T-helper 17 cell (primary cell): ENCODE measurements at places on chromosomes 4 and X.

GRCh38 chrX:2517055-2517454, 16.3 kb upstream of the DHRSX start:
- no peak for DNase-seq

- no peak for DNase-seq
Observed at GRCh38 chrX:41558531-41558930, 111.4 kb downstream of the NYX start.

GRCh38 chr4:52059372-52059771, 8.3 kb downstream of the SPATA18 start:
- no peak for DNase-seq

- no peak for DNase-seq
Observed at GRCh38 chr4:166655231-166655630, 579.1 kb downstream of the SPOCK3 start.

DNA sequence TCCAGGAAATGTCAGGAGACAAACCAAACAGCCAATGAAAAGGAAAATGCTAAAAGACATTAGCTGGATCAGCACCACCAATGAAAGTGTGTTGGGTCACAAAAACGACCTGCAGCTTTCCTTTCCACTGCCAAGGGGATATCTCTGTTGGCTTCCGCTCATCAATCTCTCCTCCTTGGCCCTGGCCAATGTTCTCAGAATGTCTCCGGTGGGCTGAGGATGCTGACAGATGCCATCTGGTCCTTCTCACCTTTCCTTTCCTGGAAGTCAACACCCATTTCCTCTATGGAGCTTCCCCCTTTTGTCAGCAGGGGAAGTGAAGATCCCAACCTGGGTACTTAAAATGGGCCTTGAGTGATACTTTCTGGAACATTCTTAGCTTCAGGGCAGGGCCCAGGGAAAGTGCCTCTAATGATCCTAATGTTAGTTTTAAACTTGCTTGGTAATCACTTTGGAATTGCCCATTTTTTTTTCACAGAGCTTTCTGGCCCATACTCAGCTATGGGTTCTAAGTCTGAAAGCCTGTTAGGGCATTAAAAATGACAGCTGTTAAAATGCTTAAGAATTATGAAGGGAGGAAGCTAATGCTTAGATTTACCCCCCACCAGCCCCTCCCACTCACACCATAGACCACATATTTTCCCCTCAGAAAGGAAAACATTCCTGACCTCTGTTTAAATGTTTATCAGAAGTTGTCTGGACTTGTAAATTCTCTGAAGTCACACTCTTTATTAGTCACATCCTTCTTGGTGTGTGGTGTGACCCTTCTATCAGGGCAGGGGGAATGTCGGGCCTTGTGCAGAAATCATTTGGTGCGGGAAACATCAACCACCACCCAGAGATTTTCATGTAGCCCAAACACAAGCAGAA, 29.2 kb downstream of the IGFBP7 start:
- DNase-seq: no peak

GRCh38 chr4:141339391-141339790, 118.7 kb downstream of the ZNF330 start:
- DNase-seq: no peak

- DNase-seq: peak; percentile 66
Observed at GRCh38 chrX:40278340-40279090, 180.8 kb upstream of the BCOR start.

GRCh38 chrX:14932136-14932535, 58.9 kb downstream of the MOSPD2 start:
- DNase-seq: no peak

- no peak for DNase-seq
Observed at GRCh38 chr4:125070861-125071260, 243.9 kb upstream of the FAT4 start.

DNA sequence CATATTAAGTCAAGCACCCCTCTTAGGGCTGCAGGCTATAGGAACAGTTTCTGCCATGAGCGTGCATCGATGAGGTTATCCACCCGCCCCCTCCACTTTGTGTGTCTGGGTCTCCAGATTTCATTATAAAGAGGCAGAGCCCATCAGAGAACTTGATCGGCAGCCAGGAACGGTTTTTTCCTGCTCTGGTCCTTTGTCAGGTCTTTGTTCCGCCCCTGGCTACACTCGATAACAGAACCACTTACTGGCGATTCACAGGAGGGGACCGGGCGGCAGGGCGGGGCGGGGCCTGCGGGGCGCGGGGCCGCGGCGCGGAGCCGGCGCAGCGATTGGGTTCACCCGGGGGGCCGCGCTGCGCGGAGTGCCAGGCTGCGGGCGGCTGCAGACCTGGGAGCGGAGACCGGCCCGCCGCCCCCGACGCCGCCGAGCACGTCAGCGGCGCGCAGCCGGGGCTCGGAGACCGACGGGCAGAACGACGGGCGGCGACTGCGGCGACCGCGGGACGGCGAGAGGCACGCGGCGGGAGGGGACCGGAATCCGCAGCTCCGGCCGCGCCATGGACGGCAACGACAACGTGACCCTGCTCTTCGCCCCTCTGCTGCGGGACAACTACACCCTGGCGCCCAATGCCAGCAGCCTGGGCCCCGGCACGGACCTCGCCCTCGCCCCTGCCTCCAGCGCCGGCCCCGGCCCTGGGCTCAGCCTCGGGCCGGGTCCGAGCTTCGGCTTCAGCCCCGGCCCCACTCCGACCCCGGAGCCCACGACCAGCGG, at the start of gene SLC10A4:
Gene SLC10A4, plus strand, starts transcription at position 338 of the 771 bp plus-strand sequence. Its CDS starts 219 bp downstream, at position 557.
- DNase-seq: no peak

DNA sequence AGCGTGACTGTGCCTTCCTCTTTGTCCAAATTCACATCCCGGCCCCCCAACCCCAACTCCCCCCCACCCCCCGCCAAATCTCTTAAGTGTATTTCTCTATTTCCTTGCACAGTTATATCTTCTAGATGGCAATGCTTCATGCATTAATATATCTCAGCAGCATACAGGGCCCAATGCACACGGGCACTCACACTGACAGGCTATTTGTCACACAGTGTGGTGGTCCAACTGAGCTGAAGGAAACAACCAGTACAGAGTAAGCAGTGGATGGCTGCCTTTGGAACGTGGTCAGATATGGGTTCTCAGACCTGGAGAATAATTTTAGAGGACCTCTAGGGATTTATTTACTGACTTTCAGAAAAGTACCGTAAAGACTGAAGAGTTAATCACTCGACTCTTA, 681 bp downstream of the EXOC1 start:
- DNase-seq: no peak

DNA sequence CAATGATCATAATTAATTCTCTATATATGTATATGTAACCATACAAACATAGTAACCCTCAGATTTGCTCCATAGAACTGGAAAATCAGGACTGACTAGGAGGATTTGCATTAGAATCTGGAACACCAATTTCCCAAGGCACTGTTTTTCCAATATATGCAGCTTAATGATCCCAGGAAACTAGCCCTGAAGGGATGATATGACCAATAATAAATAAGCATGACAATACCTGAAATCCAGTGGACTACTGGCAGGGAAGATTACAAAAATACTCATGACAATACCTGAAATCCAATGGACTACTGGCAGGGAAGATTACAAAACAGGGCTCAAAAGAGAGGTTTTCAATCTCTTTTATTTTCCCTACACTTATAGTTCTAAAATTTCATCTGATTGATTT, 98.4 kb downstream of the PCDH7 start:
- no peak for DNase-seq

DNA sequence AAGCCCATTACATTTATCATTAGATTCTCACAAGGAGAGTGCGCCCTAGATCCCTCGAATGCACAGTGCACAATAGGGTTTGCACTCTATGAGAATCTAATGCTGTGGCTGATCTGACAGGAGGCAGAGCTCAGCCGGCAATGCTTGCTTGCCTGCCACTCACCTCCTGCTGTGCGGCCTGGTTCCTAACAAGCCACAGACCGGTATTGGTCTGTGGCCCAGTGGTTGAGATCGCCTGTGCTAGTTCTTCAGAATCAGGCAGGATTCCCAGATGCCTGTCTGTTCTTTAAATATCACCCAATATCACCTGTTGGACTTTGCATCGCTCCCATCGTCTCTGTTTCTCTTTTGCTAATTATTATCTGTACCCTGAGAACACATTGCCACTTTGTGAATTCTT, 14.0 kb downstream of the DSPP start:
- DNase-seq: no peak

DNA sequence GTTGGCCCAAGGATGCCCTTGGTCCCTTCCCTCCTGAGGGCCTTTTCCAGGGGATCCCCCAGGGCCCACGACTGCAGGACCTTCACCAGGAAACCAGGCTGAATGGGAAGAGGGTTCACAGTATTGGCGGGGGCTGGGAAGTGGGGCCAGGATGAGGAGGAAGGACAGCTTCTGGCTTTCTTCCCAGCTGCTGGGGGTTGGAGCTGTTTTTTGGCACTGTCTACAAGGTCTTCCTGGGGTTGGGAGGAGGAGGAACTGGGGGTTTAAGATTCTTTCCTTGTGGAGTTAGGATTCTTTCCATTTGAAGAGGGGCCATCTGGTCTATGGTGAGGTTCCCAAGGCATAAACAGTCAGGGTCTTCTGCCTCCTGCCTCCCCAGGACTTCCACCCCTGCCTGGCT, 64.8 kb downstream of the KIF4A start:
- no peak for DNase-seq

- DNase-seq: no peak
Observed at GRCh38 chrX:77415161-77415560, 32.0 kb upstream of the FGF16 start.

GRCh38 chr4:28232951-28233350, 1372.3 kb downstream of the STIM2 start:
- no peak for DNase-seq

DNA sequence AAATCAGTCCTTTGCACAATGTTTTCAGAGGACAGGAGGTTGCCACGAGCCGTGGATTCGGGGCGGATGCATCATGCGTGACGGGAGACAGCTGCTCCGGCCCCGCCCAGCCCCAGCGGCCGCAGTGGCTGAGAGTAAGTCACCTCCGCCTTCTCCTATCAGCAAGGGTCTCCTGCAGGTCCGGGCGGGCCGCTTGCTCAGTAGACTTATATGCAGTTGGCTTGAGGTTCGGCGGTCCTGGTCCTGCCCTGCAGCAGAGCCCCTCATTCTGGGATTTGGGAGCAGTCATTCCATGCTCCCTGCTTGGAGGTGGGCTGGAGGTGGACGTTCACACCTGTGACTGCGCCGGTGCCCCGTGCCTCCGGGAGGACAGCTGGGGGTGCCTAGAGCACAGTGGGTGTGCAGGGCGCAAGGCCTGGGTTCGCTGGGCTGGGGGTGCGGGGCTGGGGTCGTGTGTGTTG, 86.3 kb upstream of the ADRA2C start:
- no peak for DNase-seq

DNA sequence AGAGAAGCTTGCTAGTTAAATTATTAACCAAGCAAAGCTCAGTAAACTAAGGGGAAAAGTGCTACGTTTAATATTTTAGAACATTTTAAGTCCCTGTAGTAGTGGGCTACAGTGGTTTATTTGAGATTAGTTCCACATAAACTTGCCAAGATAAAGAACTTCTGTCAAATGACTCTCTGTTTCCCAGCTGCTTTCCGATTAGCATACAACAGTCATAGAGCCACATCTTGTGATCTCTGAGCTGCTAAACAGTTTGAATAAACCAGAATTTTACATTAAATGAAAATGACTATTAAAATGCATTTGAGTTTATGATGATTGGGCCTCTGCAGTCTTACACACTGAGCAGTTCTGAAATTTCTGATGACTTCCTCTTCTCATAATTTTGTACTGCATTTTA, 568.5 kb downstream of the IQCM start:
- DNase-seq: no peak

DNA sequence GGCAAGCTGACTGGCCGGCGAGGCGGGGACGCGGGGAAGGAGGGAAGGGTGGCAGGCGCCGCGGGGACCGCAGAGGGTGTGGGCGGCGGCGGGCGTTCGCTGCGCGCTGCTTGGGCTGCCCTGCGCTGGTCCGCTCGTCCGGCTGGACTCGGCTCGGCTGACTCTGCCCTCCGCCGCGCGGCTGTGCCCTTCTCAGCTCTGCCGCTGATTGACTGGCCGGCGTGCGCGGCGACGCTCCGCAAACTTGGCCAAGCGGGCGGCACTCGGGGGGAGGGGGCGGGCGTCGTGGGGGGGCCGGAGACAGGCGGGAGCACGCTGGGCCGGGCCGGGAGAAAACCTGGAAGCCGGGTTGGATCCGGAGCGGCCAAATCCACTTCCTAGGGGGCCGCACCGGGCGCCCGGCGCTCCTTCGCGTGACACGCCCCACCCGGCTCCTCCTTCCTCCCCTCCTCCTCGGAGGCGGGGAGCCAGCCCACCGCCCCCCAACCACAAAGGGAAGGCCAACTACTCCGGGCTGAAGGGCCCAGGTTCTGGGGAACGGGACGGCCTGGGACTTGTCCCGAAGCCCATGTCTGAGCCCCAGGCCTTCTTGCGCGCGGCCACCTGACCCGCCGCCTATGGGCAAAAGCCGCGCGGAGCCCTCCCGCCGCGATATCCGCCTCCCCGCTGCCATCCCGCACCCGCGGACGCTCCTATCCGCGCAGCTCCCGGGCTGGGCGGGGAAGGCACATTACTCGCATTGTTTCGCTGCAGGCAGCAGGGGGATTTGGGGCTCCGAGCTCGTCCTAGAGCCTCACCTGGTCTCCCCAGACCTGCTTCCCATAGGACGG, at the start of gene GPC4:
Gene GPC4, minus strand, starts transcription at position 214 of the 830 bp plus-strand sequence. CDS start 524 bp downstream, outside the sequence.
- DNase-seq: no peak

DNA sequence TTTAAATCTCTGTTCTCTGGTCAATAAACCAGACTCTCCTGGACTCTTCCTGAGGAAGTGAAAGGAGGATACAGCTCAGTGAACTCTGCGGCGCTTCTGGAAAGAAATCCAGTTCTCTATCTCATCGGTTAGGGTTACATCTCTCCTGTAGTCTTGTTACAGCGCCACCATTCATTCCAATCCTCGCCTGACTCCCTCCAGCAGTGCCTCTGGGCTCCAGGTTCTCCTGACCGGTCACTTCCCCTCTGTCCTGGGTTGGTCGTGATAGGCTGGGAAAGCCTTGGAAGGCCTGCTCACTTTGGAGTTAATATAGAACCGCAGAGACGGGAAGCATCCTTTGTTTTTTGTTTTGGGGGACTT, 97.0 kb upstream of the STOX2 start:
- no peak for DNase-seq

DNA sequence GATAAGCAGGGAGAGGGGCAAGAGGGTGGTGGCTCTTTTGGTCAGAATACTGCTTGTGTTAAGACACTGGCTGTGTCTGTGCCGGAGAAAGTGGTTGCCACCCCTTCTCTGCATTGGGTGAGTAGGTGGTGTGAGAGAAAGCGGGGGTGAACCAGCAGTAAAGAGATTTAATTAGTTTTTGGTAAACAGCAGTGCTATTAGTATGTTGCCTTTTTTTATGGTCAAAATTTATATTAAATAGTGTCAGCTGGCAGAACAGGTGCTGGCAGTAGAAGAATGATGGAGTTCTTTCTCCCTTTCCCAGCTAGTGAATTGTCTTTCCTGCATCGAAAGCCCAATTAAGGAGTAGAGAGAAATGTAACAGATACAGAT, 181.6 kb downstream of the LARP7 start:
- DNase-seq: no peak
